ENCODE measurements at places on chromosomes 7 and 10.

GRCh38 chr7:27890205-27890849, 150.4 kb downstream of the TAX1BP1 start:
- DNase-seq: no peak

DNA sequence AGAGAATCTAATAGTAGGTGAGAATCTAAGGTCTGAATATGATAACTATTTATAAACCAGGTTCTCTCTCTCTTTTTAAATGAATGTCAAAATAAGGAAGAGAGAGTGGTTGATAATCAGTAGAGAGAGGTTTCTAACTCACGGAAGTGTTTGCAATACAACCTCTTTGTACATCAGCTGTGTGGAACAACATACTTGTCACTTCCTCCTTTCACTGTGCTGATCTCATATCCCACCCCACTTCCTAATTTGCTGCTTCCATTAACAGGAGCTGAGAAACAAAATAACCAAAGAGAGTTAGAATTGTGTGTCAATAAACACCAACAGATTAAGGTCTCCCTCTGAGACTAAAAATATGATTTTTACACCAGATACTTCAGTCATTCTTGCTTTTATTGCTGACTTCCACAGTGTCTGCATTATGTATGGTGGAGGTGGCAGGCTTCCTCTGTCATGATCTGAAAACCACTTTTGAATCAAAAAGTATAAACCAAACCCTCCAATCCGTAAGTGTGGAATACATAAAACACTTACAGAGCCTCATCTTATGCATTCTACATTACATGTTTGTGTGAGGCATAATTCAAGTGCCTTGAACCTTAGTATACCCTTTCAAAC, 25.0 kb downstream of the CACUL1 start:
- DNase-seq: no peak

DNA sequence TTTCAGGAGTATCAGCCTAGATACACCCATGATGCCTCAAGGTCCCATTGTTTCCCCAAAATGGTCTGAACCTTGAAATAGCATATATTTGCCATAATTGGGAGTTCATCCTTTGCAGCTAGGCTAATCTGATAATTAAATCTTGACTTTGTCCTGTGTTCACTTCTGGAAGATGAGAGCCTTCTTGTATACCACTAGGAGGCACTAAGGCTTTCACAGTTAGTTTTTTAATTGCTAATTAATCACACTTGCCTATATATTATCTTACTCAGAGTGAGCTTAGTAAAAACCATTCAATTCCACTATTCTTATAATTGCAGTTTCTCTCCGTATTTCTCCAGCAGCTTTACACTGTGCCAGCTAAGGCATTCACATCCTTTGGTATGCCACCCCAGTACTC, 48.7 kb upstream of the MAGI2 start:
- no peak for DNase-seq

DNA sequence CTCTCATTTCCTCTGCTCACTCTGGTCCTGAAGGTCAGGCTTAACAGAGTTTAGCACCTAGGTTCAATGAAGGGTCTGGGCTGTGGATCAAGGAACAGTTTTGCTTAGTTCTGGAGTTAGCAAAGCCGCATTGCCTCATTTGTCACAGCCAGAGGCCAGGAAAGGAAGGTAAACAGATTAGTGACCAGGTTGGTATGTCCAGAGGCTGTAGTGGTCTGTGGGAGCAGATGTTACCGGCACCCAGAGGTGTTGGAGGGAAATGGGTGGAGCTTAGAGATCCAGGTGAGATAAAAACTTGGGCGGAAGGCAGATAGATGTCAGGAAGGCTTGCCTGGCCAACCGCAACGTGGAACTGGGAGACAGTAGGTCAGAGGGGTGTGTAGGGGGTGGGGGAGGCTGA, 36.6 kb upstream of the ZMIZ2 start:
- DNase-seq: no peak

DNA sequence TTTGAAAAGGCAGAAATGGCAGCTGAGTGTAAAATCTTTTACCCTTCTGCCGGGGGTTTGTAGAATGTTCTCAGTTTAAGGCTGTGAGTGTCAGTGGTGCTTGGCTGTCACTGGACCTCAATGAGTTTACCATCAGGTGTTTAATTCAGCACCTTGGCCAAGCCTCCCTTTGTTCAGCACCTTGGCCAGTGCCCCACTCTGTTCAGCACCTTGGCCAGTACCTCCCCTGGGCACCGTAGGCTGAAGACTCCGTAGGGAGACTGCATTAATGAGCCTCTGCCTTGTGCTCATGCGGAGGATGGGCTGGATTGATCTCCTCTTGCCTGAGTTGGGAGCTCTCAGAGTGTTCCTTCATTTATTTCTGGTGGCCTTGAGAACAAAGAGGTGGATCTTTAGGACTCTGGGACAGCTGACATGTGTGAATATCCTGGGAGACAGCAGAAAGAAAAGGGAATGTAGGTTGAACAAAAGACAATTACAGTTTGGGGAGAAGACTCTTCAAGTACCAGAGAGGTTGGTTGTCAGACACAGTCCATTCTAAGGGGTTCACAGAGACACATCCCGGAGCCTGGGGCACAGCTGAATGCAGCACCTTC, 1.6 kb downstream of the FAM24A start:
- peak; percentile 53 for DNase-seq

DNA sequence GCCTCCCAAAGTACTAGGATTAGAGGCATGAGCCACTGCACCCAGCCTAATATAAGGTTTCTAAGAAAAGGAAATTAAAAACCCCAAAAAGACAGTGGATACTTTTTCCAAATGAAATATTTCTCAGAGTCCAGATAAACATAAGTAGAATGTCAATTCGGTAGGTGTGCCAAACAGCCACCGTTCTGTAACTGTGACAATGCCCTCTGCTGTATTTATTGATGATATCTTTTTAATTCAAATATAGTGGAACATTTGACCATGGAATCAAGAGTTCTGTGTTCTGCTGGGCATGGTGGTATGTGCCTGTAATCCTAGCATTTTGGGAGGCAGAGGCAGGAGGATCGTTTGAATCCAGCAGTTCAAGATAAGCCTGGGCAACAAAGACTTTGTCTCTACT, 28.8 kb upstream of the ZRANB1 start:
- DNase-seq: no peak

DNA sequence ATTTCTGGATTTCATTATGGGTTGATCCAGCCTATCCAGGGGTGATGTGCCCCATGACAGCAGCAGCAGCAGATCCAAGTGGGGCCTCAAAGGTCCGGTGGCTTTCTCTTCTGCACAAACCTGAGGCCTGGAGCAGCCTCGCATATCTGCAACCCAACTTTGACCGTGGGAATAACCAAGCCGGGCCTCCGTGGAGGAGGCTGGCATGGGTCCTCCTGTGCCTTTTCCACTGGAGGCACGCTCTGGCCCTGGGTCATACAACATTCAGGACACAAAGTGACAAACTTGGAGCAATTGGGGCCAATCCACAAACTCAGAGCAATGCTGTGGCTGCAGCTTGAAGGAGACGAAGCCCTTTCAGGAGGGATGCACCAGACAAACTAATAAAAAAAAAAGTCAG, 330.0 kb upstream of the MKI67 start:
- no peak for DNase-seq

GRCh38 chr7:102047-102711, 90.2 kb upstream of the FAM20C start:
- no peak for DNase-seq

DNA sequence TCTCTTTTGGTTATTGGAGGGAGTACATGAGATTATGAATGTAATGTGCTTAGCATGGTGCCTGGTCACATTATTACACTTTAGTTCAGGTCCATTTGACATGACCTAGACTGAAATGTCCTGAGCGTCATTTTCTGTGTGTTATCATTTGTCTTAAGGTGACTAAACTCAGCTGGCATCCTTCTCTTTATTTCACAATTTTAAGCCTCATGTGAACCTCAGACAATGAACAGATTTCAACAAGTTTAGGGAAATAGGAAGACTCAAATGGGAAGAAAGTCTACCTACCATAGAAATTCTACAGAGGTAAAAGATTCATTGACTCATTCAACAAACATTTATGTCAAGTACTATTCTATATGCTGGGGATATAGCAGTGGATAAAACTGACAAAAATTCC, 70.2 kb upstream of the EXOC6 start:
- DNase-seq: no peak

- no peak for DNase-seq
Measured at GRCh38 chr7:13231216-13231615, 543.8 kb downstream of the ARL4A start.
